ENCODE measurements at places on chromosomes 5 and 9. TPM values are rescaled to one million over a fixed set of nuclear protein-coding genes. Genes with fewer than 3 reads are reported as not detected.

DNA sequence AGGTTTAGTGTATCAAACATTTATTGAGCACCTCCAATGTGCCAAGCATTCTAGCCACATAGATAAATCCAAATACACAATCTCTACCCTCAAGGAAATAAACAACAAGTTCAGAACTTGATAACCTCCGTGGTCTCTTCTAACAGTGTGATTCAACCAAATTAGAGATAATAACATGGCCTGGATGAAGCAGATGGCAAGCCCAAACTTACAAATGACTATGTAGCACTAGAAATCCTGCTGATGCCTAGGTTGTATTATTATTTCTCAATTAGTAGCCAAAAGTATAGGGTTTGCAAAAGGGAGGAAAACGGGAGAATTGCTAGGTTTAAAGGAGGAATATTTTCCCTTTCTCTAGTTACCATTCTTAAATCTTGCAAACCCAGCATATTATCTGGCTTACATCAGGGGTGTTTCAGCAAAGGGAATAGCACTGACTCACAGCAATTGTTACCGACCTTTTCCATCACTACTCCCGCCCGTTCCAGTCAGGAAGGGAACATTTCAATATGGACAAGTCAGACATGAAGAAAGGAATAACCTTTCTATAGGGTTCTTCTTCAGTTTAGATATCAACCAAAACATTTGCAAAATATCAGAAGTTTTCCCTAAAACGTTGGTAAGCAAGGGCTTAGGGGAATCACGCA lies 2.3 kb downstream of the DPYSL3 start:
- DNase-seq = no peak

The TRMO gene
- polyA plus RNA-seq = 5.0 TPM

DNA sequence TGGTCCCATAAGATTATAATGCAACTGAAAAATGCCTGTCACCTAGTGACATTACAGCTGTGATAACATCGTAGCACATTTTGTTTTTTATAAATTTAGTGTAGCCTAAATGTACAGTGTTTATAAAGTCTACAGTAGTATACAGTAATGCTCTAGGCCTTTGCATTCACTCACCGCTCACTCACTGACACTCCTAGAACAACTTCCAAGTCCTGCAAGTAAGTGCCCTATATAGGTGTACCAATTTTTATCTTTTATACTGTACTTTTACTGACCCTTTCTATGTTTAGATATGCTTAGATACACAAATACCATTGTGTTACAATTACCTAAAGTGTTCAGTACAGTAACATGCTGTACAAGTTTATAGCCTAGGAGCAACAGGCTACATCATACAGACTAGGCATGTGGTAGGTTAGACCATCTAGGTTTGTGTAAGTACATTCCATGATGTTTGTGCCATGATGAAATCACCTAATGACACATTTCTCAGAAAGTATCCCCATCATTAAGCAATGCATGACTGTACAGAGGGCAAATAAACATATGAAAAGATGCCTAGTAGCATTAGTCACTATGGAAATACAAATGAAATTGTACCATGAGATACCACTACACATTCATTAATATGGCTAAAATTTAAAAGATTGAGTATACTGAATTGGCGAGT lies 127.6 kb downstream of the TRPM6 start:
- no peak for DNase-seq

GRCh38 chr9:112570671-112571167 lies 84.1 kb downstream of the KIAA1958 start:
- no peak for DNase-seq

GRCh38 chr9:99561961-99562565 lies 259.6 kb upstream of the NR4A3 start:
- DNase-seq = no peak

DNA sequence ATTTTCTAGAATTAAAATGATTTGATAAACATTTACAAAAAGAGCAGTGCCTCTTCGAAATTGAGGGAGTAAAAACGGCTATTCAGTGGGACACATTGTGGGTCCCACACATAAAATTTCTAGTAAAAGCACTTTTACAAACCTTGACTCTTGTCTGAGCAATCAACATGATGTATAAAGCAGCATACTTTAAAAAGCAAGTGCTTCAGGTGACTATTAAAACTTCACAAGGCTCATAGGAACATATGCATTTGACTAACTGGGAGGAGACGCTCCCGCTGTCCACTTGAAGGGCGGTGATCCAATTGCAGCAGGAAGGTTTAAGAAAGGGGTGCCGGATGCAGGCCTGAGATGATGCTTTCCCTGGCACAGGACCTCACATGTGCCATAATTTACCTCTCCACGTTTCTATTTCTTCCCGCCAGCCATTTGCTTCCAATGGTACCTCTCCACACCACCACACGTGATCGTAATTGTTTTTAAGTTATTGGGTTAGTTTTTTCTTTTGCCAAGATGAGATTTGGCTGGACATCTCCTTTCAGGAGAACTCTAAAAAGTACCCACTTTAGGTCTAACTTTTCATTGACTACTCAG lies 1.8 kb downstream of the MCTP1 start:
- peak; percentile 62 for DNase-seq

- no peak for DNase-seq
Observed at GRCh38 chr9:127497656-127498290, 46.5 kb downstream of the LRSAM1 start.

DNA sequence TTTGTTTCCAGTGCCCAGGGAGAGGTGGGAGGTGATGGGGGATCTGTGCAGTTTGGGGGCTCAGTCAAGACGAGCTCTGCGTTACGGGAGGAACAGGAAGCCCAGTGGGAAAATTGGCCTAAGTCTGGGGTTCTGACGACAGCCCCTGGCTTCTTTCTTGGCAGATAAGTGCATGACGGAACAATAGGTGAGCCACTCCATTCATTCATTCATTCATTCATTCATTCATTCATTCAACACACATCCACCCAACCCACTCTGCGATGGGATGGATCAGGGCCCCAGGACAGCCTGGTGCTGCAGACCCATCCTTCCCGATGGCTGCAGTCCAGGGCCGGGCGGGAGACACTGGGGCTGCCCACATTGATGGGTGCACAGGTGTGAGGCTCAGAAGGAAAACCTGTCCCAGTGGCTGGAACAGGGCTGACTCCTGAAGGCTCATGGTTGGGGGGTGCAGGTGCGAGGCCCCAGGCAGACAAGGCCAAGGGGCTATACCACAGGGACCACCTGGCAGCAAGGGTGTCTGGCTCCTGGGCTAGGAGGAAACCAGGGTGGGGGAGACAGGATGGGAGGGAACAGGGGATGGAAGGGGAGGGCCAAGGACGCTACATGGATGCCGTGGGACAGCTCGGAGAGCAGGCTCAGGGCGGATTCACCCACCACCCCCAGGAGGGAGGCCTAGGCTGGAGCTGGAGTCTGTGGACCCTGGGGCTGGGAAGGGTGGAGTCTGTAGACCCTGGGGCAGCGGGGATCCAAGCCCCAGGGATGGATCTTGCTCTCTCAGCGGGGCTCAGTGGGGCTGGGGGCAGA lies 1.9 kb upstream of the LCNL1 start:
- DNase-seq = no peak

DNA sequence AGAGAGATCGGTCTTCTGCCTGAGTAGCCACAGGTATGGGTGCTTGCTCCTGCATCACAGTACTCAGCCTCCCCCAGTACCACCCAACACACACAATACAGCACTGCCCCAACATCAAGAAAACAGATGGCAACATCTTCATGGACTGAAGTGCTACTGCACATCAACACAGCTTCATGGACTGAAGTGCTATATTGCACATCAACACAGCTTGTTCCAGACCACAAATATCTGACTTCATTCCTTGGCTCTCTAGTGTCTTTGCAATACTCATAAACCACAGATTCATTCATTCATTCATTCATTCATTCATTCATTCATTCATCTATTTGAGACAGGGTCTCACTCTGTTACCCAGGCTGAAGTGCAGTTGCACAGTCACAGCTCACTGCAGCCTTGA lies 31.1 kb upstream of the PCA3 start:
- DNase-seq = no peak

The BTNL3 gene
- 0.08 TPM for polyA plus RNA-seq

GRCh38 chr9:93117924-93118862 lies 15.9 kb downstream of the NINJ1 start:
- no peak for DNase-seq

The SLC34A1 gene
- polyA plus RNA-seq = not detected

The NADK2 gene
- polyA plus RNA-seq = 4.5 TPM

The TLE4 gene
- polyA plus RNA-seq = 69.5 TPM

Measured in GM23338 (cell line).